Suppressor macrophage (primary cell): ENCODE measurements at places on chromosomes 16 and 17.

DNA sequence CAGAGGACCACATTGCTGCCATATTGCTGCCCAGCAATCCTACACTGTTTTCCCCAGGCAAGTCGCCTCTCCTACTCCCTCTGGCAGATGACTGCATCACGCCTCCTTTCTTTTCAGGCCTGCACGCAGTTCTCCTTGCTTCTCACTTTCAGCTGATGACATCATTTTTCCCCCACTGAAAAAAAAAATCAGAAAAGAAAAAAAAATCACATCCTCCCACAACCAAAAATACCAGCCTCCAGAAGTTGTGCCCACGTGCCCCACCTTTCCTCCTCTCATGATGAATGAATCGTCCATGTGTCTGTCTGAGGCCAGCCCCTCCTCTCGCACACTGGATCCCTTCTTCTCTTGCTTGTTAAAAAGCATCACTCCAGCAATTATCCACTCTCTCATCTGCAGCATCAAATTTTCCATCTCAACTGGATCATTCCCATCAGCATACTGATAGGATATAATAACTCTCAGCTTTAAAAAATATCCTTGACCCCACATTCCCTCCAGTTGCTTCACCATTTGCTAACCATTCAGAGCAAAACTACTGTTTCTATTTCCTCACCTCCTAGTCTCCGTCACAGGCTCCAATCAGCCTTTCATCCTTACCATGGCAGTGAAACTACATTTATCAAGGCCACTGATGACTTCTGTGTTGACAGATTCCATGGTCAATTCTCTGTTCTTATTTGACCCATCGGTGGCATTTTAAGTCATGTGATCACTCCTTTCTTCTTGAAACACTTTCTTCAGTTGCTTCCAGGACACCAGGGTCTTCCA lies 30.1 kb upstream of the DYNLL2 start:
- peak; percentile 58 for DNase-seq

GRCh38 chr17:50605429-50605828 lies 29.3 kb upstream of the ABCC3 start:
- DNase-seq = no peak

DNA sequence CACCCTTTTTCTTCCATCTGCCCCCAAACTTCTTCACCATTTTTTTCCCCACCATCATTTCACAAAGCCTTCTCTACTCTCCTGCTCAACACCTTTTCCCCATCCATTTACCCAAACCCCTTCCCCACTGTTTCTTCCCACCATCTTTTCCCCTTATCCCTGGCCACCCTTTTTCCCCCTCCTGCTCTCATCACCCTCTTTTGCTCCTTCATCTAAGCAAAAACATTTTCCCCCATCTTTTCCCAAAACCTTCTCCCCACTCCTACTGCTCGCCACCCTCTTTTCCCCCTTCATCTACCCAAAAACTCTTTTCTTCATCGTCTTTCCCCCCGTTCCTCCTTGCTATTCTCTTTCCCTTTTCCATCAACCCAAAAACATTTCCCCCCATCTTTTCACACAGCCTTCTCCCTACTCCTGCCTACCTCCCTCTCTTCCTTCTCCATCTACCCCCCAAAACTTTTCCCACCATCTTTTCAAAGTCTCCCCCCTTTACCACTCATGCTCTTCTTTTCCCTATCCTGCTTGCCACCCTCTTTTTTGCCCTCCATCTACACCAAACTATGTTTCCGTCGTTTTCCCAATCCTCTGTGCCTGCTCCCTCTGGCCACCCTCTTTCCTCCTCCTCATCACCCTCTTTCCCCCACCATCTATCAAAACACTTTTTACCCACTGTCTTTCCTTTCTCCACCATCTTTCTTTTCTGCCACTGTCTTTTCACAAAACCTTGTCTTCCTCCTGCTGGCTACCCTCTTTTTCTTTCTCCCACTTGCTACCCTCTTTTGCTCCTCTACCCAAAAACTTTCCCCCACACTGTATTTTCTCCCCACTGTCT lies 205.8 kb upstream of the WSB1 start:
- no peak for DNase-seq

- DNase-seq = peak; percentile 70
Measured at GRCh38 chr17:28384281-28385036, 13.0 kb downstream of the SARM1 start.
